ENCODE measurements at places on chromosomes 7 and 10.

DNA sequence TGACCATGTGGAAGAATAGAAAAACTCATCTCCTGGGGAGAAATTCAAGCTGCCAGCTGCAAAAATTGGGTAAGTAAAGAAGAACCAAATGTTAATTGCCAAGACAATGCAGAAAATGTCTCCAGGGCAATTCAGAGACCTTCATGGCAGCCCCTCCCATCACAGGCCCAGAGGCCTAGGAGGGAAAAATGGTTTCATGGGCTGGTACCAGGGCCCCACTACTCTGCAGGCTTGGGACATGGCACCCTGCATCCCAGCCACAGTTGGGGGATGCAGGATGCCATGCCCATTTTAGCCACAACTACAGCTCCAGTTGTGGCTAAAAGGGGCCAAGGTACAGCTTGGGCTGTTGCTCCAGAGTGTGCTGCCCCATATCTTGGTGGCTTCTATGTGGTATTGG, 20.9 kb upstream of the MKLN1 start:
- no peak for DNase-seq

DNA sequence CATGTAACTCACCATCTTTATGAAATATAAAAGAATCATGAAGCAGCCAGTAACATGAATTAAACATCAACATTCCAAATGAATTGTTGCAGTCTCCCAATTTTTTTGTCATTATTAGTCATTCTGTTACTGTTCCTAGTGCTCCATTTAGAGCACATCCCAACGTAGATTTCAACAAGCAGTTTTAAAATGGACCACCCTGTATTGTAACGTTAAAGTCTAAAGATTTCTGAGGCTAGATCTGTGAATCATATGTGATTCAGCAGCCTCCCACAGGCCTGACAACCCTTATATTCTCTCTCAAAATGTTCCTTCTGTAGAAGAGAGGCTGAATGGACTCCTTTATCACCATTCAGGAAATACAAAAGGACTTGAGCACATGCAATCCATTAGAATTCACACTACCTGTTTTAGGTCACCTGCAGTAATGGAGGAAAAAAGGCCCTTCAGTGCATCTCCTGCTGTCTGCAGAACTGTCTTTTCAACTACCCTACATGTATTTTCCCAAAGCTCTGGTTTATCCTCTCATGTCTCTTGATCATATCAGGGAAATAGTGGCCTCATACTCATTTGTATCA, 81.4 kb downstream of the CACNA2D1 start:
- peak; percentile 81 for DNase-seq

DNA sequence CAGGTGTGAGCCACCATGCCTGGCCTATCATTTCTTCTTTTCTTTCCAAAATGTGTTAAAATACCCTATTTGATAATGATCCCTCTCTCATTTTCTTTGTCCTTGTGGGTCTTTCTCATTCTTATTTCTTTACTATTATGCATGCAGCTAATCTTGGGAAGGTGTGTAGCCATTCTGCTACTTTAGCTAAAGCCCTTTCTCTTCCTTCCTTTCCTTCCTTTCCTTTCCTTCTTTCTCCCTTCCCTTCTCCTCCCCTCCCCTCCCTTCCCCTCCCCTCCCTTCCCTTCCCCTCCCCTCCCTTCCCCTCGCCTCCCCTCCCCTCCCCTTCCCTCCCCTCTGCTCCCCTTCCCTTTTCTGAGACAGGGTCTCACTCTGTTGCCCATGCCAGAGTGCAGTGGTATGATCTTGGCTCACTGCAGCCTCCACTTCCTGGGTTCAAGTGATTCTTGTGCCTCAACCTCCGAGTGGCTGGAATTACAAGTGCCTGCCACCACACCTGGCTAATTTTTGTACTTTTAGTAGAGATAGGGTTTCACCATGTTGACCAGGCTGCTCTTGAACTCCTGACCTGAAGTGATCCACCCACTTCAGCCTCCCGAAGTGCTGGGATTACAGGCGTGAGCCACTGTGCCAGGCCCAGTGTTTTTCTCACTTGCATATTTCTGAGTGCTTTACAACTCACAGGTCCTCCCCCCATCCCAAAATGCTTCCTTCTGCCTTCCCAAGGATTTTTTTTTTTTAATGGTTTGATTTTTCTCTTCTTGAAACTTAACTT, 42.3 kb downstream of the HIP1 start:
- no peak for DNase-seq

DNA sequence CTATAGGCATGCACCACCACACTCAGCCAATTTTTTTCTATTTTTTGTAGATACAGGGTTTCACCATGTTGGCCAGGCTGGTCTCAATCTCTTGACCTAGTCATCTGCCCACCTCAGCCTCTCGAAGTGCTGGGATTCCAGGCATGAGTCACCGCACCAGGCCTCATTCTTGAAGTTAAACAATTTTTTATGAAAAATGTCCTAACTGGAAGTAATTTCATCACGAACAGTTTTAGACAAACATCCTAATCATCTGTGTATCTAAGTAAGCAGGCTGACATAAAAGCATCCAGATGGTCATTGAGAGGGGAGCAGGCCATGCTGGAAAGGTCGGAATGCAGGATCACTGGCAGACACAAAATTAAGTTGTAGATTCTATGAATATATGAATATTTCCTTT, 269.1 kb downstream of the ZMYND11 start:
- DNase-seq, result peak; percentile 70

GRCh38 chr10:32104622-32105509, 48.6 kb upstream of the KIF5B start:
- peak; percentile 33 for DNase-seq

DNA sequence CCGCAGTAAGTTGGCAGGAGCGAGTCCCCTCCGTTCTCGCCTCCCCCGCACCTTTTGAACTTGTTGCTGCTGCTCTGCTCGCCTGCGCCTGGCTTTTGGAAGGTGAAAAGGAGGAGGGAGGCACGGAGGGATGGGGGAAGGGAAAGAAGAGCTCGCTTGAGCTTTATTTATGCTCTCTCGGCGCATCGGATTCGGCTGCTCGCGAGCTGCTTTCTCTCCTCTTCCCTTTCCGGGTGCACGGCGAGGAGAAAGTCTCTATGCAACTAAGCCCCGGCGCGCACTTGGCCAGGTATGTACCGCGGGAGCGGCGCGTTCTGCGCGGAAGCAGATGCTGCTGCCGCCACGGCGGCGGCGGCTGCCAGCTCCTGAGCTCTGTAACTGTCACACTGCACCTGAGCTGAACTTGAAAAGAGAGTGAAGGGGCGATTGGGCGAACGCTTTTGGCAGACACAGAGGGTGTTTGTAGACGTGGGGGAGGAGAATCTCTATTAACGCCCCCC, 551 bp downstream of the KCND2 start:
- DNase-seq, result peak; percentile 45

- no peak for DNase-seq
Measured at GRCh38 chr10:122875843-122876466, 3.4 kb downstream of the FAM24B start.

DNA sequence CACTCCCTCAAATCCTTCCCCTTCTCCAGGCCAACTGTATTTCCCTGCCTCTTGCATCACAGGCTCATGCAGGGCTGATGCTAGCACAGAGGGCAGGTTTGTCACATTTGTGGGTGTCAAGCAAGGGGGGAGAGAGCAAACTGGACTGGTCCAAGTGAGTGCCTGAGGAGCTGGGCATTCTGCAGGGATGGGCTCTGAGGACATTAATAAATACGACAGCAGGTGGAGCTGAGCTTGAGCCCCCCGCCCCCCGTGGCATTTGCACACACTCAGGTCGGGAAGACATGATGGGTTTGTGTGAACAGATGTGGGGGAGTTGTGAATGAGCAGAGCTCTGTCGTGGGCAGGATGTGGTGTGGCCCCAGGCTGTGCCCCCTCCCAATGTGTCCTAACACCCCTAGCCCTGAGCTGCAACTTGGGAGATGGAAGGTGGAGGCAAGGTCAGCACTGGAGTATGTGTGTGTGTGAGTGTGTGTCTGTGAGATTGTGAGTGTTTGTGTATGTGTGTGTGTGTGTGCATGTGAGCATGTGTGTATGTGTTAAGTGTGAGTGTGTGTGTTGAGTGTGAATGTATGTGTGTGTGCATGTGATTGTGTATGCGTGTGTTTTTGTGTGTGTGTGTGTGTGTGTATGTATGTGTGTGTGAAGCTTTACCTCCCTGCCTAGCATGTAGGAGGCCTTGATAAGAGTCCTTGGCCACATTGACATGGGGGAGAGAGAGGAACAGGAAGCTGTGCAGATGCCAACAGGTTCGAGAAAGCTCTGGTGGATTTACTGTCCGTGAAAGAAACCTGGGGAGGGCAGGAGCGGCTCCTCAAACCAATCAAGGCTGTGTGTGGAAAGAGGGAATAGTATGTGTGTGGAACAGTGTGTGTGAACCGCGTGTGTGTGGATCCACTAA, 9.1 kb downstream of the RASSF4 start:
- DNase-seq, result no peak

DNA sequence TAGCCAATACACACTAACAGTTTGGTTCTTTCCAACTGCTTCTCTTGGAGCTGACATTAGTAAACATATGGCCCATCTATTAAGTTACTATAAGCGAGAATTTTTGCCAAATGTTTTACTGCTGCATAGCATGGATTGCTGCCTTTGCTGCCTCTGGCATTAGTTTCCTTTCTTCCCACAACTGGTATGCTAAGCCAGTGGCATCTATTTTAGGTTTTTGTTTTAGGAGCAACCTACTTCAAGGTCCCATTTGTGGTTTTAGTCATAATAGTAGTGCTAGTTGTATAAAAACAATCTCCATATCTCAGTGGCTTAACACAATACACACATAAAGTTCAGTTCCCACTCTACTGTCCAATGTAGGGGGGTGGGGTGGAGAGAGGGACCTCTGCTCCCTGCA, 25.9 kb upstream of the PANK1 start:
- peak; percentile 4 for DNase-seq

DNA sequence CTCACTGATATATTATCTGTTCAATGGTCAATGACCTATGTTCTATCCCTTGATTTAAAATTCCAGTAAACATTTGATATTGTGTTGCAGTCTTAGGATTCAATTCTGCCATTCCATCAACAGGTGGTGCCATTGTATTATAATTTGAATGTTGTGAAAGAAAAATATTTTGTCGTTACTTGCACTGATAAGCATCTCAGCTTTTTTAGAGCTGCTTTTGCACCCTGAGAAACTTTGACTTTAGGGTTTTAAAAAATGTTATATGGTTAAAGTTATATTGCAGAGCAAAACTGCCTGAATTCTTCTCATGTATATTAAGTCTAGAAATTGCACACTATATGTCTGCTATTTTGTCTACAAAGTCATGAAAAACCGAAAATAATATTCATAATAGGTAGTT, 18.8 kb upstream of the MINDY3 start:
- DNase-seq, result peak; percentile 57

DNA sequence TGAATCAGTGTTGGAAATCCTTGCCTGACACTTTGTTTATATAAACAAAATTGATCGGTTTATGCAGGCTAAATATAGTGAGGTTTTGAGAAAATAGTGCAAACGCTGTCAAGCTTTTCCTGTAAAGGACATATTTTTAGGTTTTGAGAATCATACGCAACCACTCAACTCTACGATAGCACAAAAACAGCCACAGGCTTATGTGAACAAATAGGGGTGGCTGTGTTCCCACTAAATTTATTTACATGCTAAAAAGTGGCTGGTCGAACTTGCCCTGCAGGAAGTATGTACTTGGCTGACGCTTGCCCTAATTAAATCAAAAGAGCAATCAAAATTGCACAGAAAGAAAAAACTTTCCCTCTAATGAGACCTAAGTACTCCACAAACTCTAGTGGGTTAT, 234.7 kb upstream of the CACNA2D1 start:
- no peak for DNase-seq

GRCh38 chr7:156003220-156004162, 191.2 kb upstream of the SHH start:
- DNase-seq, result no peak

DNA sequence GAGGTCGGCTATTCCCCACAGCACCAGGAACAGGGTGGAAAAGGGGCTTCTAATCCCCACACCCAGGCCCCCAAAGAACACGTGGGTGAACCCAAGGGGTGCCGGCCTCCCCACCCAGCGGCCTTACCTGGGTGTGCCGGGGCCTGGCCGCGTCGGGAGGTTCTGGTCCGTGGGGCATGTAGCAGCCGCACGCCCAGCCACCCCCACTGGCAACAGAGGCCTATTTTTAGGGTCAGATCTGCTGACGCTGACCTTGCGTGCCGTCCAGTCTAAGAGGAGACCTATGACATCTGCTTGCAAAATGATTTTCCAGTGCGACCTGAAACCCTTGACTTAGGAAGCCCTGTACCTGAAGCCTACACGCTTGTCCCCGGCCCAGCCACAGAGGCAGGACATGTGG, 38.0 kb upstream of the SAMD8 start:
- no peak for DNase-seq

DNA sequence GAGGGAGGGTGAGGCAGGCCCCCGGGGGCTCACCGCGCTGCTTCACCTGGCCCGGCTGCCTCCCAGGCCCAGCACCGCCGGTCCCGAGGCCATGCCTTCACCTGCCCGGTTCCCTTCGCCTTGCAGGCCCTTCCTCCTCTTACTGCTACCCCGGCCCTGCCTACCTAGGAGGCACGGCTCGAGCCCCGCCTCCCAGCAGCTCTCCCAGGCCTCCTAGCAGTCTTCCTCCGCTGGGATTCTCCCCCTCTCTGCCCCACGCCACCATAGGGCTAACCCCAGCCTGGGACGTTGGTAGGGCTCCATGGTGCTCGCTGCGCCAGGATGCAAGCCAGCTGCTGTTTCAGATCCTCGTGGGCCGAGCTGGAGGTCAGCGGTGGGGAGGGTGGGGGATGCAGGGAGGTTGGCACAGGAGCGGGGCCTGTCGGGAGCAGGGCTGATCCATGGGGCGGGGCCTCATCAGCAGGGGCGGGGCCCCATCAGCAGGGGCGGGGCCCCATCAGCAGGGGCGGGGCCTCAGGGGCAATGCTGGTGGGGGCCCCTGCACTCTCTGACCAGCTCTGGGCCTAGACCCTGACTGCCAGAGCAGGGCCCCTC, 63.3 kb downstream of the RASGEF1A start:
- no peak for DNase-seq

DNA sequence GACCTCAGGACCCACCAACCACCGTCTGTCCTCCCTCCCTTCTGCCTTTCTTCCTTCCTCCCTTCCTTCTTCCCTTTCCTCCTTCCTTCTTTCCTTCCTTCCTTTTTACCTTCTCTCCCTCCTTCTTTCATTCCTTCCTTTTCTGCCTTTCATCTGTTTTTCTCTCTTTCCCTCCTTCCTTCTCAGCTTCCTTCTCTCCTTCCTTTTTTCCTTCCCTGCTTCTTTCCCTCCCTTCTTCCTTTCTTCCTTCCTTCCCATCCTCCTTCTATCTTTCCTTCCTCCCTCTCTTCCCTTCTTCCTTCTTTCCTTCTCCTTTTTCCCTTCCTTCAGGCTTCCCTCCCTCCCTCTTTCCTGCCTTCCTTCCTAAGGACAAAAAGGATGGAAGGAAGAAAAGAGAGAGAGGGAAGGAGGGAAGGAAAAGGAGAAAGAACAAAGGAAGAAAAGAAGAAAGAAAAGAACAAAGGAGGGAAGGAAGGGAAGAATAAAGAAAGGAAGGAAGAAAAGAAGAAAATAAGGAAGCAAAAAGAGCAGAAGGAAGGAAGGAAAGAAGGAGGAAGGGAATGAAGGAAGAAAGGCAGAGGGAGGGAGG, 405.0 kb downstream of the GRID1 start:
- no peak for DNase-seq

GRCh38 chr7:140521421-140521820, 42.1 kb upstream of the MKRN1 start:
- no peak for DNase-seq
